Daoy (cell line): ENCODE measurements at places on chromosomes 6 and 20.

DNA sequence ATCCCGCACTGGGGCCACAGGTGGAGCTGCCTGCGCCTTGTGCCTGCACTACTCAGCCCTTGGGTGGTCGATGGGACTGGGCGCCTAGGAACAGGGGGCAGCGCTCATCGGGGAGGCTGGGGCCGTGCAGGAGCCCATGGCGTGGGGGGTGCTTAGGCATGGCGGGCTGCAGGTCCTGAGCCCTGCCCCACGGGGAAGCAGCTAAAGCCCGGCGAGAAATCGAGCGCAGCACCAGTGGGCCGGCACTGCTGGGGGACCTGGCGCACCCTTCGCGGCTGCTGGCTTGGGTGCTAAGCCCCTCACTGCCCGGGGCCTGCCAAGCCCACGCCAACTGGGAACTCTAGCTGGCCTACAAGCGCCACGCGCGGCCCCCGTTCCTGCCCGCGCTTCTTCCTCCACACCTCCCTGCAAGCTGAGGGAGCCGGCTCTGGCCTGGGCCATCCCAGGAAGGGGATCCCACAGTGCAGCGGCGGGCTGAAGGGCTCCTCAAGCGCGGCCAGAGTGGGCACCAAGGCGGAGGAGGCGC lies 5.8 kb downstream of the HIVEP1 start:
- DNase-seq: no peak

- peak; percentile 41 for DNase-seq
Observed at GRCh38 chr20:21397341-21398108, at the start of gene NKX2-4. NKX2-4 (minus strand) TSS chr20:21397526; CDS start chr20:21397399, 127 bp downstream.

- DNase-seq: no peak
Observed at GRCh38 chr6:149154261-149154821, 163.2 kb upstream of the TAB2 start.

DNA sequence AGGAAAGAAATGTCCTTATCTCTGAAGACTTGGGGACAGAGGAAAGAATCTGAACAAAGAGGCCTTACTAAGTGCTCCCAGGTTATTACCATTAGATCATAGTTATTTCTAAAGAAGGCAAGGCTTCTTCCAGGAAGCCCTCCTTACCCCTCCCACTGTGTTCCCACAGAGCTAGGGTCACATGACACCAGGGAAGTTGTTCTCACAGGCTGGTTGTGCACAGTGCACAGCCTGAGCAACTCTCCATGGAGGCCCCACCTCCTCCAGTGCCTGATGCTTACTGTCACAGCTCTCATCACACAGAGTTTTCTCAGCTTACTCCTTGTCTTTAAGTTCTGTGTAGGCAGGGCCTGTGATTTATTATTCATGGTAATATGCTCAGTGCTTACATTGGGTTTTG lies 68.9 kb upstream of the SCGN start:
- no peak for DNase-seq

DNA sequence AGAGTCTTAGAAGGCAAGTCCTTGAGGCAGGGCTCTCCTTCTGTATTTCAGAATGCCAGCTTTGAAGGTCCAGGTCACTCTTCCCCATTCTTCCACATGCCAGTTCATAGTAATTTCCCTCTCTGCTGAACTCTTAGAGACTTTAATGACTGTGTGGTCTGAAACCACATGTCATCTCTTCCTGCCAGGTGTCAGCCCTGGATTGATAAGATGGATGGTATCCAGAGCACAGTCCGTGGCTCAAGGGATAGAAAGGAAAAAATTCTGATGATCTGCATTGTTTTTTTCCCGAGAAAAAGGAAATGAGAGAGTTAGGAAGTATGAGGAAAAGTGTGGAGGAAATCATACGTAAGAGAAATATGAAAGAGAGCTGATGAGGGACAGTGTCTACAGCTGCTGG lies 250.9 kb downstream of the TPBG start:
- no peak for DNase-seq

DNA sequence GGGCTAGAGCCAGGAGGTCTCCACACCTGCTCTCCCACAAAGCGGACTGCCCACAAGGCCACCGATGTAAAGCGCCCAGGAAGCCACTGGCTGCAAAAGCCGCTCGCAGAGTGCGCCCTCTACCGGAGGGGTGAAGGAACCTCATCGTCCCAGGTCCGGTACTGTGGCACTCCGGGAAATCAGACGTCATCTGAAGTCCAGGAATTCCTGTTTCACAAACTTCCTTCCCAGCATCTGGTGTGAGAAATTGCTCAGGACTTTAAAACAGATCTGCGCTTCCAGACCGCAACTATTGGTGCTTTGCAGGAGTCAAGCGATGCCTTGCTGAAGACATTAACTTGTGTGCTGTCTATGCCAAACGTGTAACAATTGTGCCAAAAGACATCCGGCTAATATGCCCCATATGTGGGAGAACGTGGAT lies 115.1 kb upstream of the ARID1B start:
- peak; percentile 46 for DNase-seq

DNA sequence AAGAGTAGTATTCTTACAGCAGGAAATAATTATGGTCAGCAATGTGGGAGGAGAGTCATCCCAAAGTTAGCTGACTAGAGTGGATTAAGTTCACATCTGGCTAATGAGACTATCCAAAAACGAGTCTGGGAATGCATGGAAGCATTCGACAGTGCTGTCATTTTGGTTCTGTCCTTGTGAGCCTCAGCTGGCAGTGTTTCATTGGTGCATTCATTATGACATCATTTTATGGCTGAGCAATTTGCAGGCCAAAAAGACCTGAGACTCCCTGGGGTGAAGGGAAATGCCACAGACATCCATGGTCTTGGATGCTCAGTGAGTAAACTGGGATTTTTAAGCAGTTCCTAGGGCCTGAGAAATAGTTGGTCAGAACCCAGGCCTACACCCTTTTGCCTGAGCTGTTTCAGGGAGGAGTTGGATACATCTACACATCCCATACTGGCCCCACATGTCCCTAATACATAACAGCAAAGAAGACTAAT lies 196.4 kb upstream of the CCN2 start:
- peak; percentile 86 for DNase-seq
